ENCODE measurements at places on chromosomes 6 and 20.

DNA sequence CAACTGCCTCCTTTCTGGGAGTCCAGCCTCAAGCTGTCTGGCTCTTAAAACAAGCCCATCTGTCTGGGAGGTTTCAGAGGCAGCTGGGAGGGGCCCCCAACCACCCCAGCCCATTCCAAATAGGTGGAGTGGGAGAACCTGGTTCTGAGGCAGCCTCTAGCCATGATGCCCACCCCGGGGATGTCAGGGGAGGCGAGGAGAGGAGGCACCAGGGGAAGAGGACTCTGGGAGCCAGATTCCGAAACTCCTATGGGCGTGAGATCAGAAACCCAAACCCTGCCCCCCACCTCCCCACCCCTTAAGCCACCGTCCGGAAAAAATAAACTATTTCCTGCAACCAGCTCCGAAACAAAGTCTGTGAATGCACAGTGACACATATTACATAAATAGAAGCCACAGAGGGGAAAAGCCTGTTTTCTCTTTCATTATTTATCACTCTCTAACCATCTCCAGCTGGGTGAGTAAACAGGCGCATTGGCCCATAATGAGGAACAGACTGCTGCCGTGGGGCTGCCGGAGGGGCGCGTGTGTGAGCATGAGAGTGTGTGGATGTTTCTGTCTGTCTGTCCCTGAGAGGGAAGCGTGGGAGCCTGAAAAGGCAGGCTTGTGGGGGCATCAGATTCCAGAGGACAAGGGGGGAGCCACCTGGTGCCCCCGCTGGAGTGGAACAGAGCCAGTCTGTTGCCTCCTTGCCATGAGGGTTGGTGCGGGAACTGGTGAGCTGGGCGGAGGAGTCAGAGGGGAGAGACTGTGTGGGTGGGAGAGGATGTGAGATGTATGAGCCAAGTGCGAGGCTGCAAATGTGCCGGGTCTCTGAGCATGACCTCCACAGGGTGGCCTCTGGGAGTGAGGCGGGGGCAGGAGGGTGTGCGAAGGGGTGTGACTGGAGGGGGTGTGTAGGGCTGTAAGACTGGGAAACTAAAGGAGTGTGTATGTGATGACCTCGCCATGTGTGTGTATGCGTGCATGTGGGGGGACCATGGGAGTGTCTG is 14.3 kb upstream of the FOXP4 start:
- peak; percentile 72 for DNase-seq

DNA sequence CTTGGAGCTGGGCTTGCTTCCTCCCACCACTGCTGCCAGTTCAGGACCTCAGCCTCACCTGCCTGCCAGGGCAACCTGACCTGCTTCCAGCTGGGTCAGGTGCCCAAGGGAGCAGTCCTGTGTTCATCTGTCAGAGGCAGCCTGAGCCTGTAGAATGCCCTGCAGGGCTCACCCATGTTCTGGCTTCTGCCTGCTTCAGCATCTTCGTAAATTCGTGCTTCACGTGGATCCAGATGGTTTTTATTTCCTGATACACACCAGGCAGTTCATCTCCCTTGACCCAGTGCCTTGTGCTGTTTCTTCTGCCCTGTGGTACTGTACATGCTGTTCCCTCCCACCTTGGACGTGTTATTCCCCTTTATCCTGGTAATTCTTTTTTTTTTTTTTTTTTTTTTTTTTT is 50.2 kb downstream of the ARID1B start:
- no peak for DNase-seq

- DNase-seq = no peak
These were observed 94.1 kb upstream of the BMP5 start for GRCh38 chr6:55969526-55969925.

- DNase-seq = peak; percentile 49
These were observed 124.4 kb upstream of the PRL start for GRCh38 chr6:22421198-22421597.

DNA sequence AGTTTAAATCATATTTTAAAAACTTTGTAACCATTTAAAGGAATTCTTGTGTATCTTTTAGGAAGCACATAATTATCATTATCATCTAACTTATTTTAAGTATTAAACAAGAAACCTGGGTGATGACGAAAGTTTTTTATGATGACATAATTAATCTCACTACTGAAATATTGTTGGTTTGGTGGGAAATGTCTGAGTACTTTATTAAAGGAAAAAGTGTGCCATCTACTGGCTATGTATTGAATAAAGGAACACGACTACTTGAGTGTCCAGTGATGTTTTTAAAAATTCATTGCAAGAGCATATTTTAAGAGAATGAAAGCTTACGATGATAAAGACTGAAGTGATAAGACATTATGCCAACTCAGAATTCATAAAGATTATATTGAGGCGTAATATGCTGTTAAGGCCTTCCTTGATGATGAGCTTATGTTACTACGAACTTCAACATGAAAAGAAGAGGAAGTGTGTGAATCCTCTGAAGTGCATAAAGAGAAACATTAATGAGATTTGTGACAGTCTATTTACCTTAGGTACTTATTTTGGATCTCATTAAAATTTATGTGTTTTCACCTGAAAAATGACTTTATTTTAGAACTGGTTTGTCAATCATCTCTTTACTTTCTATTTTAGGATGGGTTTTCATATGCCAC is 12.0 kb upstream of the TRMT11 start:
- no peak for DNase-seq
